Kasumi-1 (cell line): ENCODE measurements at places on chromosomes 11 and 22.

GRCh38 chr22:44555046-44555445 is 57.0 kb upstream of the RTL6 start:
- DNase-seq = no peak

- no peak for DNase-seq
Observed at GRCh38 chr22:32584650-32585049, 110.0 kb downstream of the FBXO7 start.

DNA sequence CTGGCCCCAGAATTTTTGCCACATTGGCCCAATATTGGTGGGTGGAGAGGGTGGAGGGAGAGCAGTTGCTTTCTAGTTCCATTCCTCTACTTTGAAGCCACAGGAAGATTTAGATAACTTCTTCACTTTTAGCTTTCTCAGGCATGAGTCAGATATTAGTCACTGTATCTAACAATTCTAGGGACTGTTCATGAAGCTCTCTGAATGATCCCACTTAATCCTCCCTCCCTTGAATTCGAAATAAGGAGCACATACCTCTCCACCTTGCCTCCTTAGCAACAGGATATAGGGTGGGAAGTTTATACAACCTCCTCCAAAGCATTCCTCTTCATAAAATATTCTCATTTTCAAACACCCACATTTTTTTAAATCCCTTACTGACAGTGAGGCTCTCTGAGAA is 13.5 kb downstream of the FSHB start:
- no peak for DNase-seq

GRCh38 chr11:64152841-64153691 is 12.8 kb downstream of the MACROD1 start:
- peak; percentile 49 for DNase-seq

DNA sequence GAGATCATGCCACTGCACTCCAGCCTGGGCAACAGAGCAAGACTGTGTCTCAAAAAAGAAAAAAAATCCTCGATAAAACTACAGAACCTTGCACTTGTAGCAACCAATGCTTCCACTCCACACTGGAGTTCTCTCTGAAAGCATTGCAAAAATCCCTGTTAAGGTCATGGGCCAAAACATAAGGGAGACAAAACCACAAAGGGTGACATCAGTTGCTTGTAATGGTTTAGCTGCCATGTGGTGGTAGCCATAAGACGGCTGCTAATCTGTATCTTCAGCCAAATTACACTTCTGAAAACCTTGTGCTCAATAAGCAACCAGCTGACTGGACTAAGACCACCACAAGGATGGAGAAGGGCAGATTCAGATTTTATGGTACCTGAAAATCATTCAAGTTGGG is 20.6 kb upstream of the TPH1 start:
- DNase-seq = no peak

- DNase-seq = peak; percentile 97
Observed at GRCh38 chr22:19576460-19577421, 52.5 kb upstream of the CLDN5 start.

- no peak for DNase-seq
Observed at GRCh38 chr11:132158091-132158490, 787.7 kb downstream of the NTM start.

- no peak for DNase-seq
Observed at GRCh38 chr11:12539572-12539971, 134.6 kb upstream of the TEAD1 start.

DNA sequence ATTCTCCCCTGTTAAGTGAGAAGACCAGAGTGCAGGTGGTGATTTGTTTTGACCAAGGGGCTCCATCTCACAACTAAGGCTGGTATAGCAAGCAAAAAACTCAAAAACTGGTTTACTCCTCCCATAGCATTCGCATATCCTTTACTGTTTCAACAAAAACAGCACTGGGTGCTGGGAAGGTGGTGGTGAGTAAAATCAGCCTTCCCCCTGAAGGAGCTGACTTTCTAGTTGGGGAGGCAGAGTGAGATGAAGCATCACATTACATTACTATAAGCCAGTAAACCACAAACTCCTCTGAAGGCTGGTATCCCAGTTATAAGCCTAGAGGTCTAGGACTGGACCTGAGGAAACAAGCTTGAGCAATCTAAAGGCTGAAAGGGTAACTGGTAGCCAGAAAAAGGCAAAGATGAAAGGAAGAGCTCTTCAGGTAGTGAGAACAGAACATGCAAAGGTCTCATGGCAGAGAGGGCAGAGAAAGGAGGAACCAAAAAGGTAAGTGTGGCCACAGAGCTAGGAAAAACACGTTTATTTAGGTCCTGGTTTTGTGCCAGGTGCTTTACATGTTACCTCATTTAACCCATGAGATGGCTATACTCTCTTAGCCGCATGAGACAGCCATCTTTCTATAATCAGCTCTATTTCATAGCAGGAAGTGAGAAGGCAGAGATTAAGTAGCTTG is 22.3 kb downstream of the TMEM123 start:
- peak; percentile 35 for DNase-seq

DNA sequence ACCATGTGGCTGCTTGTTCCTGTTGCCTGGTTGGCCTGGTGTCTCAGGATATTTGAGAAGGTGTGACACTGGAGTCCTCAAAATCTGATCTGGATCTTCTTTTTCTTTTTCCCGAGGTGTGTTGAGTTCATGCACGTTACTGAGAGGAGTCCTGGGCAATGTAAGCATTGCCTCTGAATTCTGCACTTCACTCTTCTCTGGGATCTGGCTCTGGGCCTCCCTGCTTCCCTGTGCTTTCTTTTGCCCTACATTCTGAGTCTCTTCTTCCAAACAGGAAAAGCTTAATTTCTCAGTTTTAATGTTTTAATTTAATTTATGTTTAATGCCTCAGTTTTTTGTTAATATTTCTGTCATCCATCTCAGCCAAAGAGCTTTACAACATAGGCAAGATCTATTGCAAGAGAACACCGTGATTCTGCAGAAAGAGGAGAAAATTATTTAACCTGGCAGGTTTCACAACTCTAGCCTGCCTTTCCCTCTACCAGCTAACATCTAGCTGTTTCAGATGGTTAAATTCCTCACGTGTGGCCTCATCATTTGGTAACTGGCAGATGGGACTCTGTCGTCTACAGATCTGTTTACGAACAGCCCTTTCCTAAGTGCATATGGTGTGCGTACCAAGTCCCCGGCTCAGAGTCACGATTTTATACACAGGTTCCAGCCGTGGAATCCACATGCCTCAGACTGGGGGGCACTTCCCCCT is 24.7 kb downstream of the LDLRAD3 start:
- no peak for DNase-seq

- DNase-seq = peak; percentile 32
Observed at GRCh38 chr22:31449506-31449905, 40.1 kb downstream of the EIF4ENIF1 start.

DNA sequence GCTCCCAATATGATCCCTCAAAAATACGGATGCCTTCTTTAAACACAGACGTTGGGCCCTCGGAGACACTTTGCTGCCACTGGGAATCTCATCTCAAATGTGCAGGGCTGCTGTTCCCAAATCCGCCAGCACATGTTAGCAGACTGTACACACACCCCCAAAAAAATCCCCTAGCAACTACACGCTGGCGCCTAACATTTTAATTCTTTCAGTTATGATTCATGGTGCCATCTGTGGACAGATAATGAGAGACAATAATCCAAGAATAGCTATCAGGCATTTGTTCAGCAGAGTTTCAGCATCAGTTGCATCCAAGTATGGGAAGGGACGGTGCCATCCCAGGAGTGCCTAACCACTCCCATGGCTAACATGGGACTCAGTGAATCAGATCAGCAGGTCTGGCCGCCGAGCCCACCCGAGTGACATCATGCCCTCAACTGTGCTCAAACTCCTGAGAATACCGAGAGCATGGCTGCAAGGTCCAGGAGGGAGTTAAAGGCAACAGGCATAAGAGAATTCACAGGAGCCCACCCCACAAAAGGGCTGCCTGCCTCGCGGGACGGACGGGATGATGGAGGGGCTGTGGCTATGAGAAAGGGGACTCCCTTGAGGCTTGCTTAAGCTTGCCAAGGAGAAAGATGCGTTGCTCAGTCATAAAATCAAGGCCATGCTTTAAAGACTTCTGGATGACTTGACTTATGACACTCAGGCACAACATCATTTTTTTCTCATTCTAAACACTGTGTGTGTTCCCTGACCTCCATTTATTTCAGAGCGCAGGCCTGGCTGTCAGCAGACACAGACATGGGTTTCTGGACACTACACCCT is 337.0 kb downstream of the SHANK2 start:
- no peak for DNase-seq

- DNase-seq = no peak
Observed at GRCh38 chr22:44098966-44099530, 74.9 kb downstream of the PARVB start.

DNA sequence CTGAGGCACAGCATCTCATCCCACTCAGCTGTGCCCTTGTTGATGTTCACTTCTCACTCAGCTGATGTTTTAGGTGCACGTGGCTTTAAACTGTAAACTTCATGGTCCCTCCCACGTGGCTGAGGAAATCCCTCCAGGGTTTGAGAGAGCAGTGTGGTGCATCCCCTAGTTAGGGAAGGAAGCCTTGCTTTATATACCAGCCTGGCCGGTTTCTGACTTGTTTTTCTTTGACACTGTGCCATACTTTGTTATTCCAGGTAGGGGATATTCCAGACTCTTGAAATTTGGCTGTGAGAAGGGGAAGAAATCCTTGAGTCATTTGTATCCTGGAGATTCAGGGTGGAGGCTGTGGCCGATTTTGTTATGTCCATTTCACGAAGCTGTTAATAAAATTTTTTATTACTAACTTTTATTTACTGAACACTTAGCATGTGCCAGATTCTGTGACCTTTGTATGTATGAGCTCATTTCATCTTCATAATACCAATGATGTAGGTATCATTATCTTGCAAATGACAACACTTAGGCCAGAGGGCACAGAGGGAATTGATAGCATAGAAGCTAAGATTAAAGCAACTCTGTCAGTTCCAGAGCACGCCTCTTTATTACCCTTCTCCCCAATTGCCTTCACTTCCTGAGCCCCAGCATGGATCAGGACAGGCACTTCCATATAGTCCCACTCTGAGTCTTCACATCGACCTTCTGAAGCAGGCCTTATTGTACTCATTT is 116.6 kb downstream of the NAV2 start:
- DNase-seq = no peak

- no peak for DNase-seq
Observed at GRCh38 chr22:48510599-48510998, 1317.1 kb downstream of the BRD1 start.

GRCh38 chr11:102564110-102564509 is 33.6 kb upstream of the MMP7 start:
- DNase-seq = no peak

DNA sequence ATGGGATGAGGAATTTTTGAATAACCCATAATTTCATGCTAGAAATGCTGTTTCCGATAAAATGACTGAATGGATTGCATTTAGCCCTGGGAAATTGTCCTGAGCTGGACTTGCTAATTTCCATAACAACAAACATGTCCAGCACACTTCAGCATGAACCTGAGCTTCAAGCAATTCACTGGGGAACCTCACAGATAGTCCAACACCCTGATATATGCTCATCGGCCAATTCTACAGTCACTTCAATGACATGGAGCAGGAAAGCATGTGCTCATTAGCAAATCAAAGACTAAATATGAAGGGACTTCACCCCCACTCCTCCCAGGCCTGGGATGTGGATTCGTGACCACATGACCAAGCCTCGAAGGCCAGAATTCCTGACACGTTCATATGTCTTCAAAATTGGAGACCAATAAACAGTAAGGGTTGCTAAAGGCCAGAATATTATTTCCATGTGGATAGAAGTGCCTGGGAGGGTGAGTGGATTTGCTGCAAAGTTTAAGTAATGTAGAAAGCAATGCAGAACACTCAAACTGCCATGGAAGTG is 131.9 kb downstream of the SLC1A2 start:
- no peak for DNase-seq

- peak; percentile 37 for DNase-seq
Observed at GRCh38 chr11:129280027-129280811, 88.1 kb upstream of the ARHGAP32 start.

GRCh38 chr11:73296501-73297230 is 11.4 kb upstream of the ARHGEF17 start:
- no peak for DNase-seq

DNA sequence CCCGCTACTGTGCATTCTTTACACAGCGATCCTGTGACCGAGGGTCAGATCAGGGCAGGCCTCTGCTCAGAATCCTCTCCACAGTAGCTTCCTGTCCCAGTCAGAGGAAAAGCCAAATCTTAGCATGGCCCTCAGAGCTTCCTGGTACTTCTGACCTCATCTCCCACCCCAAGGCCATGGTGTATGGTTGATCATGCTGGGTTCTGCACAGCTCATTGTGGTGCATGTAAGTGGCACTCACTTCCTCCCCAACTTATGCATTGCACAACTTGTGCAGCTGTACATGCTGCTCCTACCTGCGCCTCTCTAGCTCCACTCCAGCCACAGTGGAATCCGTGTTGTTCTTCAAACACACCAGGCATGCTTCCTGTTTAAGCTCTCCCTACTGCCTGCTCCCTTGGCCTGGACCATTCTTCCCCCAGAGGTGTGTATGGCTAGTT is 20.3 kb downstream of the BMAL1 start:
- DNase-seq = peak; percentile 41

GRCh38 chr11:1888347-1888753 is 3.3 kb downstream of the PRR33 start:
- no peak for DNase-seq

DNA sequence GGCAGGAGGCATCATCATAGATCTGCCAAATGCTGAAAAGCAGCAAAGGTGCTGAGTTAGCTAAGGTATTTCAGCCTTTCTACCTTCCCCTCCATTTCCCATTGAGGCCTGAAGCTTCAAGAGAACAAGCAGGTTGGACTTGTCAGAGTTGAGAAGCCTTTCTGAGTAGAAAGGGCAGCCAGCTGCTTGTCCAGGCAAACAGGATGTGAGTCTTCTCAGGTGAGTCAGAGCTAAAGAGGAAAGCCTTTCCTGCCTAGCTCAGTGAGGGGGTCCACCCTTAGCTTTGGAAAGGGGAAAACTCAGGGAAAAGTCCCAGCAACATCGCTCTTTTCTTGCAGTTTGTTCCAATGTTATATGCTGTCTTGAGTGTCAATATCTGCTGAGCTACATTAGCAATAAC is 13.2 kb upstream of the MPZL2 start:
- no peak for DNase-seq

GRCh38 chr11:47354913-47355282 is 2.4 kb upstream of the MYBPC3 start:
- no peak for DNase-seq

GRCh38 chr11:71307811-71308645 is 55.7 kb upstream of the SHANK2 start:
- no peak for DNase-seq

DNA sequence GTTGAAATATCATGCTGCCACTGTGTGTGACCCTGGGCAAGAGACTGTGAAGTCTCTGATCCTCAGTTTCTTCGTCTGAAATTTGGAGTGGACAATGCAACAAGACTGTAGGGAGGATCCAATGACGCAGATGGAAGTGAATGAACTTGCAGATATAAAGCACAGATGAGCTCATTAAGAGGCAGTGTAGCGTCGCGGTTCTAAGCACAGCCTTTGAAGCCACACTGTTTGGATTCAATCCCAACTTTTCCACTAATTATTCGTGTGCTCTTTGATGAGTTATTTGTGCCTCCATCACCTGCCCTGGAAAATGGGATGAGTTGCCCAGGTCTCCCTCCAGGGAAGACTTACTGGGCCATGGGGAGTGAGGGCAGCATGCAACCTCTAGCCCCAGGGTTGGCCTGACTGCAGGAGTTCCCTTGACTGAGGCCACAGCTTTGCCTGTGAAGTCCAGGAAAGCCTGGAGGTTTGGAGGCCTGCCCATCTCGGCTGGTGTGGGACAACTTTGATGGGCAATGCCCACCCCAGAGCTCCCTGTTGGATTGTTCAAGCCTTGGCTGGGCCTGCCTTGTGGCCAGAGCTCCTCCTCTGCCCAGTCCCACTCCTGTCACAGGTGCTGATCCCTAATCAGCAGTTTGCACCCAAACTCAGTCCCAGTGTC is 266.0 kb upstream of the B3GAT1 start:
- DNase-seq = no peak
